ENCODE measurements at places on chromosomes 5 and 9.

DNA sequence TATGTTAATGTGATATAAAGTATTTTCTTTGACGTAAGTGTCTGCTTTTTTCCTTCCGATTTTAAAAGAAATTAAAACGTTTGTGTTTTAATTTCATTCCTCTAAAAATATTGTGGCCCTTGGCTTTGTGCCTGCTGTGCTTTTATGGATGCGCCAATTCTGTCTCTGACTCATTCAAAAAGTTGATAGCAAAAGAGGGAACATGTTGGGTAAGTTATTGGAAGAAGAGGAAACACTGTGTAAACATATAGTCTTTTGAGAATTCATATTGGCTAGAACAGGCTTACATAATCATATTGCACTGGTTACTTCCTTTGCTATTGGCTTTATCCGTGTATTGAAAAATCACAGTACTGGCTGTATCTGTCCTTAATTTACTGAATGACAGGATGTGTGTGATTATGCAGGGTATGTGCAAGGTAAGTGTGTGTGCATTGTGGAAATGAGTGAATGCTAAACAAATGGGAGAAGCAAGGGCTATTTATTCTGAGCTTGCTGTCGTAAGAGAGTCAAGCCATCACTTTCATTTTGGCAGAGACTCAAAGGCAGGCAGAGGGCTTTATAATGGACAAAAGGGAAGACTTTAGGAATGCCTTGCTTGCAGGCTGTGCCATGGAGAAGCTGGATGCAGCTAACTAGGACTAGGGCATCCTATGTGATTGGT is 67.8 kb downstream of the SGCD start:
- DNase-seq, result no peak

- no peak for DNase-seq
These were observed 941.0 kb downstream of the DNAH5 start for GRCh38 chr5:13003457-13003856.

DNA sequence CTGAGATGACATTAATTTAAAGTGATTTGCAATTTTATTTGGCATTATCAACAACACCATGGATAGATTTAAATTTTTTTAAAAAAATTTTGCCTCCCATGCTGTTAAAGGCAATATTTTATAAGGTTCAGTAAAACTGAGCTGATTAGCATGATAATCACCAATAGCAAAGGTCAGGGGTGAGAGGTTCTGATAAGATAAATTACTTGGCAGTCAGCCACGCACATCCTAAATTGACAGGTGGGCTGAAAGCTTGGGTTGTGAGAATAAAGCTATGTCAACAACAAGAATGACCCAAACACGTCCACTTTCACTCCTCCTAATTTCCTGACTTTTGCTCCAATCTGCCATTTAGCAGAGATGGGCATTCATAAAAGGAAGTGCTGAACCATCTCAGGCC is 127.1 kb downstream of the LHFPL2 start:
- DNase-seq, result no peak

DNA sequence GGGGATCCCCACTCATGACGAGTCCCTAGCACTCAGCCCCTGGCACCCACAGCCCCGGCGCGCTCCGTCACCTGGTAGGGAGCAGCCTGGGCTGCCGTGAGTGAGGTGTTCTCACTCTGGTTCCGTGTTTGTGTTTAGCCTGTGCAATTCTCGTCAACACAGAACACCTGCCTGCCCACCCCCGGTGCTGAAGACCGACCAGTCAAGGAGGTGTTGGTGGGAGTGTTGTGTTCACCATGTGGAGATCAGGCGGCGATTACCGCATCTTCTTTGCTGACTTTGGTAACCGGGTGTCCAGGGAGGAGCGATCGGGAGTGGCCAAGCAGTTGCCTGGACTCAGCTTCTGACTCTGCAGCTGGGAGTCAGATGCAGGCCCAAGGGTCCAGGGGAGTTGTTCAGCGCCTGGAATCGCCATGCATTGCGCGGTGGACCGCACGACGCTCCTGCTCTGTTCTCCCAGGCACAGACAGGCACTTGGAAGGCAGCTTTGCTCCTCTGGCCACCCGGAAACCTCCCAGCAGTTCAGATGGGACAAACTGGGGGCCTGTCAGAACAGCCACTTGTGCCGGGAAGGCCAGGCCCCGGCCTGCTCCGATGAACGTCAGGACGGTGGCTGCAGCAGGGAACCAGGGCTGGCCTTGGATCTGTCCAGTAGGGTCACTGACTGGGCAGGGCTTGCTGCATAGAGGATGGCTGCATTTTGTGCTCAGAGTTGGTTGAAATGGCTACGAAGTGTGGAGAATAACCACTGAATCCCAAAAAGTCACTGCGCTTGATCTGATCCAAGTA is 28.2 kb downstream of the EXOC3 start:
- DNase-seq, result no peak

DNA sequence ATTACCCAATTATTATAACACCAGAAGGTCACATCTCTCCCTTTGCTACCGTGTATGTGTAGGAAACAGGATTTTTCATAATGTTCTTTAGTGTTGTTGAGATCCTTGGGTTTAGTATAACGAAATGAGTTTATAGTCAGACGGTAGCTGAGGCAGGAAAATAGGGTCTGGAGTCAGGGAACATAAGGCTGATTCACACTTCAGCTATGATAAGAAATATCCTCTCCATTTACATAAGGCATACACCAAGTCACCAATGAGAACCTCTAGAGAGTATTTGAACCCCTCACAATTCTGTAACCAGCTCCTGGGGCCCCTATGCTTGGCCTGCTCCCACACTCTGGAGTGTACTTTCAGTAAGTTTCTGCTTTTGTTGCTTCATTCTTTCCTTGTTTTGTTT is 58.9 kb upstream of the ANKH start:
- DNase-seq, result no peak

- no peak for DNase-seq
These were observed 43.1 kb upstream of the FCN2 start for GRCh38 chr9:134837529-134837928.

- DNase-seq, result no peak
These were observed 1981.1 kb downstream of the EFNA5 start for GRCh38 chr5:105689596-105689995.

GRCh38 chr5:143362664-143363227 is 40.7 kb downstream of the NR3C1 start:
- no peak for DNase-seq

GRCh38 chr9:77726289-77726688 is 78.2 kb upstream of the GNA14 start:
- DNase-seq, result no peak

GRCh38 chr9:35732800-35733541 is 505 bp downstream of the CREB3 start:
- DNase-seq, result no peak

Measured in stimulated activated CD4-positive, alpha-beta T cell treated with anti-CD3 and anti-CD28 coated beads, Interleukin-15, amount 100 ng/mL, for 48 hours (primary cell).